NCI-H1105 (cell line): ENCODE measurements at places on chromosomes 1 and 21.

DNA sequence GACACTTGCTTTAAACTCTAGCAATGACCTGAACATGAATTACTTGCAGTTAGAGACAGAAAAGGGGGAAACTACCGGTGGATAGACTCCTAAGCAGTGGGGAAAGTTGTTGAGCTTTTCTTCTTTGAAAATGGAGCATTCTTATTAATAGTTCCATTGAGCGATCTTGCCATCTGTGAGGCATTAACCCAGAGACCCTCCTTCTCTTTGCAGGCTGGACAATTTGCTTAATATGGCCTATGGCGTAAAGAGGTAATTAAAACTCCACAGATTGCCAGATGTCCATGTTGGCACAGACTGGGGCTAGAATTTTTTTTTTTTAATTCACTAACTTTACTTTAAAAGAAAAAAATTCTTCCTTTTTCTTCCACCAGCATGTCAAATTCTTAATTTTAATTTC is 88.5 kb downstream of the ELAVL4 start:
- DNase-seq, result no peak

DNA sequence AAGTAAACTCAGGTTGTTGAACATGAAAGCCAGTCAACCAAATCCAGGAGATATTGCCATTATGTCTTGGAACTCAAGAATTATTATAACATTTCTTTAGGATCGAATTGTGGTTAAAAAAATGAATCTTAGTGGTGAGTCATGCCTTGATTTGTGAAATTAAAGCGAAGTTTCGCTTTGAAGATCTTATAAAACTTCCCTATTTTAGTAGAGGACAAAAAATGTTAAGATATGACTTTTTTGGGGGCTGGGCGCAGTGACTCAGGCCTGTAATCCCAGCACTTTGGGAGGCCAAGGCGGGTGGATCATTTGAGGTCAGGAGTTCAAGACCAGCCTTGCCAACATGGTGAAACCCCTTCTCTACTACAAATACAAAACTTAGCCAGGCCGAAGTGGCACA is 39.5 kb upstream of the PTBP2 start:
- DNase-seq, result no peak

GRCh38 chr1:80509965-80510522 is 1290.7 kb upstream of the ADGRL2 start:
- DNase-seq, result no peak

GRCh38 chr1:175801979-175802378 is 58.6 kb upstream of the TNR start:
- DNase-seq, result no peak

DNA sequence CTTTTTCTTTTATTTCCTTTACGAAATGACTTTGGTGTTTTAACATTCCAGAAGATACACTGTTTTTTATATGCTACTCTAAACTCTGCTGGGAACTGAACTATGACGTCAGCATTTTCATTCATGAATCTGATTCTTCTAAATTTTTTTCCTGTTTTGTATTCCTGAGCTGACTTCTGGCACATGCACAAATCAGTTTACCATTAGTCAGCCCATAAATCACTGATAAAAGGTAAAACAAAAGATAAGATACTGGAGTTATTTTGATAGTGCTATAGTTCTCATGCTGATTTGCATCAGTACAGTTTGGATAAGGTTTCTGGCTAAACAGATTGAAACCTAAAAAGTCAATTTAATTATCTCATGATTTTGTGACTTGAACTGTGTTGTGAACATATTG is 10.4 kb downstream of the CAMTA1 start:
- DNase-seq, result no peak

- DNase-seq, result no peak
Observed at GRCh38 chr1:157091668-157092273, 7.8 kb downstream of the ETV3L start.

GRCh38 chr1:27656157-27656893 is 15.7 kb downstream of the IFI6 start:
- DNase-seq, result no peak

- no peak for DNase-seq
Observed at GRCh38 chr1:54220004-54220811, 20.2 kb downstream of the MRPL37 start.

GRCh38 chr1:162690672-162691434 is 58.6 kb downstream of the DDR2 start:
- no peak for DNase-seq

DNA sequence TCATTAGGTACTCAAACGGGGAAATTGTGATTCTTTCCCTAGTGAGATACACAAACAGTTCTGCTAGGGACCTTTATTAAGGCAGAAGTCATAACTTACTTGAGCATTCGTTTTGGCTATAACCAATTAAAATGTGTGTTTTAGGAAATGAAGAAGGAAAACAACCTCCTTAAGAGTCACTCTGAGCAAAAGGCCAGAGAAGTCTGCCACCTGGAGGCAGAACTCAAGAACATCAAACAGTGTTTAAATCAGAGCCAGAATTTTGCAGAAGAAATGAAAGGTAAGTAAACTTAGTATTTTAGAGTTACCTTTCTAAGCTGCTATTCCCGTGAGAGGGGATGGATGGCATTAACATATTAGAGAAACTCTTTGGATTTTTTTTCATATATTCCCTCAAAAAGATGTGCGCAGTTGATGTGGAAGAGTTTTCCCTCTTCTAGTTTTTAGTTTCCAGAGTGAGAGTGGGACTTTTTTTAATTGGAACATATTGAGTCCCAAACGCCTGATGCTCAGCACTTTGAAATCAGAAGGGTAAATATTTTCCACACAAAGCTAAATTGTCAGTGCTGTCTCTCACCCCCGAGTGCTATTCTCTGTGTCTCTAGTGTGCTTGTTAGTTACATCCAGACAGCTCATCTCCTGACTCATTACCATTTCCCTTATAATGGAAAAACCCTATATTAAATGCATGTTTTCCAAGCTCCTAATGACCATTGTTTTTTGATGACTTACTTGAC is 34.9 kb downstream of the CENPF start:
- no peak for DNase-seq

- no peak for DNase-seq
Observed at GRCh38 chr1:61135291-61135690, 52.9 kb downstream of the NFIA start.

GRCh38 chr1:94955767-94956632 is 29.1 kb upstream of the CNN3 start:
- no peak for DNase-seq

DNA sequence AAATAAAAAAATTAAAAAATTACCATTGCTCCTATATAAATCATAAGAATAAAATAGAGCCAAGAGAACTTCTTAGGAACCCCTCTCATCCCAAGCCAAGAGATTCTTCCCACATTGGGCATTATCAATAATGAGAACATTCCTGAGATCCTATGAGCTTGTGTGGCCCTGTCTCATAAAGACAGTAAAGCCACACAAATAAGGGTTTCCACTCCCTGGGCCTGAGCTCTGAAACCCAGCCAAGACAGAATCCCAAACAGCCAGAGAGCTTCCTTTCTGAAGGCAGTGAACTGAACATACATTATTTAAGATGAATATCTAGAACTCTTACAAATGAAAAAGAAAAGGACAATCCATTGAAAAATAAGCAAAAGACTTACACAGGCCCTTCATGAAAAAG is 68.3 kb downstream of the SLC45A1 start:
- DNase-seq, result no peak

DNA sequence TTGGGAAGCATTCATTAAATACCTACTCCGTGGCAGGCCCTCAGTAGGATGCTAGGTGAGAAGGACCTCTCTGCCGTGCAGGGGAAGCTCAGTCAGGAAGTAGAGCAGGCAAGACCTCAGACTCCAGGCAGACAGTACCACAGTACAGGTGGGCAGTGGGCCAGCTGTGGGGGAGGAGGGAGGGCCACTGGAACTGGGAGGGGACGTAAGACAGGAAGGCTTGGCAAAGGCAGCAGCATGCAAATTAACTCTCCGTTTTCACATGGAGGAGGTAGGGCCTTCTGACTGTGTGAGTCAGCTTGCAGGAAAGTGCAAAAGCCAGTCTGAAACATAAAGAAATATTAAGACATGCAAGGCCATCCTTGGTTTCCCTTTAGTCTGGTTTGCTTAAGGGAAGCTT is 157.7 kb downstream of the TRIM33 start:
- DNase-seq, result peak; percentile 63

DNA sequence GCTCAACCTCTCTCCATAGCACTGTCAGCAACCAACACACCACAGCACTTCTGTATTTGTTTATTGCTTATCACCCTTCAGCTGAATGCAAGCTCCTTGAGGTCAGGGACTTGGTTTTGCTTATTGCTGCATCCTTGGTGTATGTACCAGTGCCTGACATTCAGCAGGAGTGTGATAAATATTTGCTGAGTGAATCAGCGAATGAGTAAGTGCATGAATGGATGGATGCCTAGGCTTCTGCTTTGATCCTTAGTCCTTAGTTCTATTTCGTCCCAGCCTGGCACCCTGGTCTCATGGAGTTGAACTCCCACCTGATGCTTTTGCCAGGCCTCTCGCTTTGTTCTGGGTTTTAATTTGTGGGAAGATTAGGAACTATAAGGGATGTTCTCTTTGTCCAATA is 88.2 kb downstream of the ZSCAN20 start:
- DNase-seq, result no peak

GRCh38 chr1:213443415-213443814 is 392.4 kb downstream of the RPS6KC1 start:
- DNase-seq, result no peak

DNA sequence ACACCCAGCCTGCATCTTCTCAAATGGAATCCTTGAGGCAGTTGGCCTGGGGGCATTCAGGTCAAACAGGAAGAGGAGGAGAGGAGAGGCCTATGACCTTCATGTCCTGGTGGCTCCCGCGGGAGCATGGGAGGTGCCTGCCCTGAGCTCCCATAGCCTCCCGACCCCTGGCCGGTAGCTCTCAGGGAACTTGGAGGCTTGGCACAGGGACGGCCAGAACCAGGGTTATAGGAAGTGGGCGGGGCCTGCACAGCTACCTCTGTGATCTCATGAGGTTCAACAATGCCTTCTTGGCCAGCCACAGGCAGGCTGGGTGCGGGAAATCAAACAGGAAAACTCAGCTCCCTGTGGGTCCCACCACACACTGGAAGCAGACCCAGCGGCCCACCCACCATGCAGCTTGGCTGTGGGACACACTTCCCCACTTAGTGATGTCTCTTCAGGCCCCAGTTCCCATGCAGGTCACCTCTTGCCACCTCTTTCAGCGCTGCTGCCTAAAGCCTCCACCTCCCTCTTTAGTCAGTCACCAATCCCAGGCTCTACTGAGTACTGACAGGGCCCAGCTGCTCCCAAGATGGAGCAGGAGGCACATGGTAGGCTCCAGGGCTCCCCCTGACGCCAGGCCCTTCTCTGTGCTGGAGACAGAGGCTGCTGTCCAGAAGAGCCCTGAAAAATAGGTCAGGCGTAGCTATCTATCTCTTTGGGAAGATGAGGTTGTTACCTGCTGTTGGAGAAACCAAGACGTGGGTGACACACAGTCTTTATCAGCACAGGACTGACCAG is at the start of gene SLFNL1:
Gene SLFNL1 (minus strand): TSS at position 200 of the 783 bp plus-strand sequence. CDS start 1,065 bp downstream, outside the sequence.
- DNase-seq, result no peak

DNA sequence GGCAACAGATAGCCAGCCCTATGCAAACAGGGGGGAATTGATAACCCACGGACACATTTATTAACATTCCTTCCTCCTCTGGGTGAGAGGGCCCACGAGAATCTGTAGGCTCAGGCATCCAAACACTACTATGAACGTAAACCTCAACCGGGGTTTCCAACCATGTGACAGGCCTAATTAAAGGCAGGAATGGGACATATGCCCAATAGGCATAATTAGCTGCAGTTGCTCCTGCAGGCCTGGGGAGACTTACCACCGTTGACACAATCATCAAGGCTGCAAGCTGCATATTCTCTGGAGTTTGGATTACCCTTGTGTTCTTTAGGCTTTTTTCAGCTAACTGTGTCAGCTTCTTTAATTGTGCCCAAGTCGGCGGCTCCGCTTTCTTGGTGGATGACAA is 22.2 kb upstream of the GBP1 start:
- DNase-seq, result no peak

DNA sequence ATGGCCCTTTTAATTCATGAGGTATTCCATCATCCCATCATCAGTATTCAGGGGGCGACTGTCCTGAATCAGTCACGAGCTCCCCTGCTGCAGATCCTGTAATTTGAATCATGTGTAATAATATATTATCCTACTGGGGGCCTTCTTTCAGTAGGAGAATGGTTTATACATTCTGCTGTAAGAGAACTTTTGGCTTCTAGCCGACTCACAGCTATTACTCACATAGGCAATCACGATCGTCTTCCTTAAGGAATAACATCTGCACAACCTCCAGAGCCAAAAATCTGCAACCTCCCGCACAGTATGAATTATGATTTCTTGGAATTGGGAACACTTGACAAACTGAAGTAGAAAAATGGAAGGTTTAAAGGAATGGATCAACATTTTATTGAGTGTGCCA is 343.0 kb downstream of the USP25 start:
- DNase-seq, result no peak

- no peak for DNase-seq
Observed at GRCh38 chr1:198861636-198862035, 222.8 kb downstream of the PTPRC start.

DNA sequence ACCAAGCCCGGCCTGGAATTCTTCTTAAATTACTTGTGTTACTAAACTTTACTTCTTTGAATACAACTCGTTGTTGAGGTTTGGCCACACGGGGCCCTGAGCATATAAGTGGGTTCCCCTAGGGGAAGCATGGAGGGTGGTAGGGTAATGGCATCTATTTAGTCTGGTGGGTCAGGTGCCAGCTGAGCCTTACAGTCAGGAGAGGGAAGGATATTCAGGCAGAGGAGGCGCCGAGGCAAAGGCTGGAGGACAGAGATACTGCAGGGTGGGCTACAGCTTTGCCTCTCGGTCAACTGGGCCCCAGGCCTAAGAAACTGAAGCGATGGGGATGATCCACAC is 424 bp upstream of the NECAP2 start:
- DNase-seq, result peak; percentile 57

DNA sequence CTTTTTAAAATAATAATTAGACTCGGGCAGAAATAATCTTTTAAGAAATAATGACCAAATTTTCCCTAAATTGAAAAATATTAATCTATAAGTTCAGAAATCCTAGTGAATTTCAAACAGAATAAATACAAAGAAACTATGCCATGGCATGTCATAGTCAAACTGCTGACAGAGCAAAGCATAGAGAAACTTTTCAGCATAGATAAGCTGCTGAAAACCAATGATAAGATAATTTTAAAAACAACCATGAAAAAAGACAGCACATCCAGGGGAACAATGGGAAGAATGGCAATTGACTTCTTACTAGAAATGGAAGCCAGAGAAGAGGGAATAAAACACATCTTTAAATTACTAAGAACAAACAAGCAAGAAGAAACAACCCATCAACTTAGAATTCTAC is 19.8 kb downstream of the CD1D start:
- DNase-seq, result no peak

DNA sequence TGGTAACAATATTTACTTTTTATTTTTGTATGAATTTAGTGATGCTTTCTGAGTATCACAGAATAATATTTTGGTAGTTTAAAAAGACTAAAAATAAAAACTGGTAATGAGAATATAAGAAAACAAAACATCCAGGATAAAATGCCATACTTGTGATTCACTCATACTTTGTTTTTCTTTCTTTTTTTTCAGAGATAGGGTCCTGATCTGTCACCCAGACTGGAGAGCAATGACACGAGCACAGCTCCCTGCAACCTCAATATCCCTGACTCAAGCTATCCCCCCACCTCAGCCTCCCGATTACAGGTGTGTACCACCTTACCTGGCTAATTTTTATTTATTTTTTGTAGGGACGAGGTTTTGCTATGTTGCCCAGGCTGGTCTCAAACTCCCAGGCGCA is 64.2 kb upstream of the ADAM30 start:
- DNase-seq, result no peak
